ENCODE measurements at places on chromosomes 12 and 14.

DNA sequence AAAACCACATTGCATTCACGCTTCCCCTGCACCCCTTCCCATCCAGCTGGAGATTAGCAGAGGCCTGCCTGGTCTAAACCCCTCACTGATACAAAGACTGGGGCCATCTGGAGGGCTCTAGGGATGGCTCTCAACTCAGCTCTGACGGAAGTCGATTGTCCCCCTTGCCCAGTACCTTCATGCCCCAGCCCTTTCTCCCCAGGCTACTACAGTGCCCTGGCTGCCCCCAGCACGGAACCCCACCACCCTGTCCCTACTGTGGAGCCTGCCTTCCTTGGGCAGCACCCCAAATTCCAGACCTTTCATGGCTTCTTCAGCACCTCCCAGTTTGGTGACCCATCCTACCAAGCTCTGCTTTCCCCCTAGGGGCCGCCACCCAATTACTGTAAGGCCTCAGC is 25.6 kb downstream of the ZFP36L1 start:
- DNase-seq = no peak

- no peak for DNase-seq
Observed at GRCh38 chr14:72763892-72764291, 130.0 kb downstream of the DPF3 start.

GRCh38 chr12:20372326-20373096 is 4.2 kb downstream of the PDE3A start:
- DNase-seq = no peak

DNA sequence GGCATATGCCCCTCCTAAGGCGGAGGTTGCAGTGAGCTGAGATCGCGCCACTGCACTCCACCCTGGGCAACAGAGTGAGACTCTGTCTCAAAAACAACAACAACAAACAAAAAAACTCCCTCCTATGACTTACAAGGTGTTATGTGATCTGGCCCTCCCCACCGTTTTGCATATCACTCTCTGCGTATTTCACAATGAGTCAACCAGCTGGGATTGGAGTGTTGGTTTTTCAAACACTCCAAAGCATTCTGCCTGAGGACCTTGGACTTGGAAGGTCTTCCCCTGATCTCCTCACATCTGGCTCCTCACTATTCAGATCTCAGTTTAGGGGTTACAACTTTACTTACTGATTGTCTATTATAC is 14.0 kb downstream of the MANSC1 start:
- DNase-seq = no peak

GRCh38 chr12:106142591-106143261 is 4.0 kb upstream of the NUAK1 start:
- DNase-seq = no peak

All from hematopoietic multipotent progenitor cell treated with erythropoietin and hydrocortisone succinate and interleukin-3 and kit ligand, for 4 days (in vitro differentiated cells).